Coronary artery (tissue), 2 donors: ENCODE measurements at places on chromosomes 4 and X.

- no peak for DNase-seq
These were observed 3.1 kb downstream of the MANBA start for GRCh38 chr4:102757681-102758080.

GRCh38 chr4:61588621-61589402, 388.7 kb downstream of the ADGRL3 start:
- no peak for DNase-seq

GRCh38 chr4:184534511-184535391, 60.4 kb upstream of the IRF2 start:
- DNase-seq: no peak

GRCh38 chr4:124203613-124204238, 508.8 kb downstream of the ANKRD50 start:
- no peak for DNase-seq

GRCh38 chr4:123250843-123251242, 145.8 kb upstream of the SPRY1 start:
- no peak for DNase-seq

- no peak for DNase-seq
These were observed 26.0 kb upstream of the NSUN7 start for GRCh38 chr4:40723728-40724127.

DNA sequence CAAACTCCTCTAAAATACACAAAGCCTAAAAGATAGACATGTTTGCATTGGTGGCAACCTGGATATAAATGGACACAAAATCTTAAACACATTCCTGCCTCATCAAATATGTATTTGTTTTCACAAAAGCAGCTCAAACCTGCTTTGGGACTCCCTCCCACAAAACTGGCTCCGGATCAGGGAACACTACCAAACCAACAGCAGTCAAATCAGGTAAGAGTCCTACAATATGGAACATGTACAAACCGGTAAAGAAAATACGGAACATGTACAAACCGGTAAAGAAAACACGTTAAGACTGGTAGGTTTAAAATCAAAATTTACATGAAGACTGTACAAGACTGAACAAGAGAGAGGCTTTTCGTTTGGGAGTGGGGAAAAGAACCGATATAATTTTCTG, 4.3 kb downstream of the AMTN start:
- DNase-seq: no peak

DNA sequence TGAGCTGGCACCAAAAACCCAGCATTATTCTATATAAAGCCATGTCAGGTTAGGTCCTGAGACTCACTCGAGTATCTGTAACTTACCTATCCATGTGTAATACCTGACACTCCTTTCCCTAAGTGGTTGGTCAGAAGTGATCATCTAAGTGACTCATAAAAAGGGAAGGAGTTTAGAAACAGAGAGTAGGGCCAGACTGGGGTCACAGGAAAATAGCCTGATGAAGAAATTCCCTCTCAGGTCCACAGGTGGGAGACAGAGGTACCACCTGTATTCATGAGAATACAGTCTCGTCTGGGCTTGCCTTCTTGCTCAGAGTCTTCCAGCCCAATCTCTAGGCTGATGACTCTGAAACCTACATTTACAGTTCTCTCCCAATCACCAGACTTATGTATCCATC, 161.8 kb upstream of the MAP3K15 start:
- no peak for DNase-seq

- DNase-seq: no peak
These were observed 57.6 kb downstream of the PRDM5 start for GRCh38 chr4:120864969-120865368.

DNA sequence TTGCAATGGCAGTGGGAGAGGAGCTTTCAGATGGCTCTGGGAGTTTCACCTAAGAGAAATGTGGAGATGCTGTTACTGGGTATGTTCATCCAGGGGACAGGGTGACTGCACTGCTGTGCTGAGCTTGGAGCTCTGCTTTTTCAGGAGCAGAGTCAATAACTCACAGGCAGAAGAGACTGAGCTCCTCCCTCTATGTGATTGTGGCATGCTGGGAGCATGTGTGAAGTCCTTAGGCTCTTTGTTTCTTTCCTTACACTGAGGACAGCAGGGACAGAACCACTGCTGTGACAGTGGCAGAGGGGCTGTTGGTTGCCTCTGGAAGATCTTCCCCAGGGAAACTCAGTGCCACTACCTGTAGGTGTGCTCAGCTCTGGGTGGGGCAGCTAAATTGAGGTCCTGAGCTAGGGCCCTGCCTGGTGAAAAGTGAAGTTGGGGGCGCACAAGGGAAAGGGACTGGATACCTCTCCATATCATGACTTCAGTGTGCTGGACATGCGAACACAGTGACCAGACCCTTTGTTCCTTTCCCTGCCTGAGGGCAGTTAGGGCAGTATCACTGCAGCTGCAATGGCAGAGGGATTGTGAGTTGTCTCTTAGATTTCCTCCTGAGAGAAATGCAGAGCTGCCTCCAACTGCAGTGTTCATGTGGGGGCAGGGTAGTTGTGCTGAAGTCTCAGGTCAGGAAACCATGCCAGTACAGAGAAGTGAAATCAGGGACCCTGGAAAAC, 156.7 kb downstream of the TENT5D start:
- no peak for DNase-seq

GRCh38 chr4:98828801-98829200, 100.1 kb downstream of the EIF4E start:
- no peak for DNase-seq

GRCh38 chrX:141158084-141158483, 18.8 kb downstream of the LDOC1 start:
- DNase-seq: no peak

GRCh38 chr4:60897415-60897814, 302.7 kb upstream of the ADGRL3 start:
- DNase-seq: no peak

GRCh38 chrX:119706616-119707015, 13.6 kb upstream of the SEPTIN6 start:
- DNase-seq: no peak

DNA sequence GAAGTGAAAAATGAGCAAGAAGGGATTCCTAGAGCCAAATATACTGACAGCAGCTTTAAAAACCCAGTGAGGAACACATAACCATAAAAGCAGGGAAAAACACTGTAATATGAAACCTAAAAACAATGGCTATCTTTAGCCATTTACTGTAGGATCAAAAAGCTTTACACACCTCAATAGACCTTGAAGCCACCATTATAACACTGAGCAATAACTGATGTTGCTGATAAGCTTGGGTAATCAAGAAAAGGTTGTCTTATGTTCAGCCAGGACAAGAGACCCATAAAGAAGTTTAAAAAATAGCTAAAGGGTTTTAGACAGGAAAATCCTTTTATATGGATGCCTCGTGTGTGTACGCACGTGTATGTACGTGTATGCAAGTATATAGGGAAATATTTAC, 16.9 kb downstream of the GATB start:
- no peak for DNase-seq
